ENCODE measurements at places on chromosomes 4 and X. TPM values are rescaled to one million over a fixed set of nuclear protein-coding genes. Genes with fewer than 3 reads are reported as not detected.

The C4orf54 gene
- not detected for total RNA-seq

The CXXC4 gene
- not detected for total RNA-seq

The DSPP gene
- not detected for total RNA-seq

The CCKAR gene
- total RNA-seq = not detected

The FOXO4 gene
- total RNA-seq = 4.6 TPM

The CDX4 gene
- not detected for total RNA-seq

The GSX2 gene
- total RNA-seq = not detected

The GEMIN8 gene
- 21.4 TPM for total RNA-seq

The AKAP14 gene
- total RNA-seq = not detected

The TGIF2LX gene
- total RNA-seq = not detected

The MRFAP1 gene
- 228 TPM for total RNA-seq

The SPANXC gene
- total RNA-seq = not detected

The TRAM1L1 gene
- 0.35 TPM for total RNA-seq

The NLRP2B gene
- not detected for total RNA-seq

The IL15 gene
- total RNA-seq = 6.9 TPM

The GC gene
- not detected for total RNA-seq

The PRR32 gene
- total RNA-seq = not detected

The SGCB gene
- 22.1 TPM for total RNA-seq

The USP51 gene
- 0.30 TPM for total RNA-seq

The SPANXD gene
- not detected for total RNA-seq

The CLDN24 gene
- total RNA-seq = not detected

The P2RY4 gene
- total RNA-seq = under 0.01 TPM

The EDA2R gene
- total RNA-seq = 15.3 TPM

The FAM156B gene
- total RNA-seq = 8.3 TPM

The PRDM8 gene
- total RNA-seq = 1.4 TPM

The FAM47E gene
- total RNA-seq = 1.9 TPM

The ADH4 gene
- total RNA-seq = not detected

The MTNR1A gene
- not detected for total RNA-seq

The POLA1 gene
- 8.5 TPM for total RNA-seq

The PDCL2 gene
- total RNA-seq = not detected

The PPP1R2C gene
- not detected for total RNA-seq

The LINC00632 gene
- 8.9 TPM for total RNA-seq

The PASD1 gene
- total RNA-seq = not detected

The CTAG2 gene
- total RNA-seq = not detected

Measured in smooth muscle cell of the coronary artery (primary cell).